Lower leg skin (tissue), 4 donors: ENCODE measurements at places on chromosomes 16 and 17. TPM values are rescaled to one million over a fixed set of nuclear protein-coding genes. Genes with fewer than 3 reads are reported as not detected.

- DNase-seq, result no peak
Measured at GRCh38 chr17:58969156-58969555, 137.5 kb downstream of the TRIM37 start.

- peak; percentile 89 for DNase-seq
Measured at GRCh38 chr17:44947461-44948314, at the start of gene KIF18B. Gene KIF18B (minus strand): TSS chr17:44947773. CDS start chr17:44936344, 11,429 bp downstream.

- DNase-seq, result peak; percentile 79
Measured at GRCh38 chr17:57868007-57868909, 18.4 kb upstream of the MRPS23 start.

DNA sequence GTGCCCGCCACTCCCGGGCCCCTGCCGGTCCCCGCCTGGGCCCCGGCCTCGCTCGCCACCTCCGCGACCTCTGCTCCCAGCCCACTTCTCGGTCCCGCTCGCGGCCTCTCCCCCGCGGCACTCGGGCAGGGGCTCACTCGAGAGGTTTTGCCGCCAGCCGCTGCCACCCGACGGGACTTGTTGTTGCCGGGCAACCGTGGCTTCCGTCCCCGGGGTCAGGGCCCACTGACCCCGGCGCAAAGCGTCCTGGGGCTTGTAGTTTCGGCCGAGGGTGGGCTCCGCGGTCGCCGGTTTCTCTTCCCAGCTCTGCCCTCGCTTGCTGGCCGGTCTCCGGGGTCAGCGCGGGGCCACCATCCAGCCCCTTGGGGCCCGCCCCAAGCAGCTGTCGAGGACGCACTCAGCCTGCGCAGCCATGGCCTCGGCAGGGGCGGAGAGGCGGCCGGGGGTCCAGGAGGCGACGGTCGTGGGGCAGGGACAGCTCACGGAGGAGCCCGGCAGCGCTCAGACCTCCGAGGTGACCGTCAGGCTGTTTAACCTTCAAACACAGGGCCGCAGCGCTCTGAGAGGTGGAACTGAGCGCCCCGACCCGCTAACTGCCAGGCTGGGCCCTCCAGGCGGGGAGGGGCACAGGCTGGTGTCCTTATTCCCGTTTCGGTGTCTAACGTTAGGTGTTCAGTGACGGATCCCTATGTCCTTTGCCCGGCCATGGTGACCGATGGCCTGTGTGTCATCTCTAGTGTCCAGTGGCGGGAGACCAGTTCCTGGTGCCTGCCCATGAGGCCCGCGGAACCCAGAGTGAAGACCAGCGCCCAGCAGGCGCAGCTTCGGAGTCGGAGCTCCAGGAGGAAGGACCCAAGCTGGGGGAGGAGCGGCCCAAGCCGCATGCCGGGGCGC lies at the start of the genes C16orf86 and ENKD1:
Gene C16orf86, plus strand, starts transcription at position 256 of the 894 bp plus-strand sequence. Its CDS starts 157 bp downstream, at position 413.
Gene ENKD1, minus strand, starts transcription at position 192 of the 894 bp plus-strand sequence. CDS start 308 bp downstream, outside the sequence.
- peak; percentile 71 for DNase-seq

RNF43 gene
- 19.9 TPM for total RNA-seq

- no peak for DNase-seq
Measured at GRCh38 chr17:40074871-40075200, 12.1 kb downstream of the THRA start.

SEPTIN12 gene
- total RNA-seq, result not detected

FOXN1 gene
- 57.4 TPM for total RNA-seq

DNA sequence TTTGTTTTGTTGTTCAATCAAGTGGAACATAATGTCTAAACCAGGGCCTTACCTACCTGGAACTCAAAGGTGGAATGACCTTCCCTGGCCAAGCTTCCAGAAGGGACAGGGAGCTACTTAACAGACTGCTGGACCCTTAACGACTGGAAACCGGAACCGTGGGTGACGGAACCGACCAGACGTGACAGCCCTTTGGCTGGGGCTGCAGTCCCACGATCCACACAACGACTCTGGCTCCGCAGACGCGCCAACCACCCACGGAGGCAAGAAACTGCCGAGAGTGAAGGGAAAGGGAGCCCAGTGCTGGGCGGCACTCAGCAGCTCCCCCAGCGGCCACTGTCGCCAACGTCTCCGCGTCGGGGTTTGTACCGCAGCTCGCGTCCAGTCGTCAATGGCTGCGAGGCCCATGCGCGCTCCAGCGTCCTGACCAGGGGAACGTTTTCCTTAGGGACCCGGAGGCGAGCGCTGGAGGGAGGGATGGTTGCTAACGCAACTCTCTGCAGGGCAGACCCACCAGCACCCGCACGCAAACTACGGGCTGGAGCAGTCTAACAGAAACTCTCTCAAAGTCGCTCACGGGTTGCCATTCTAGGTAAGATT lies 5.5 kb upstream of the KIF22 start:
- DNase-seq, result peak; percentile 38

TERB1 gene
- not detected for total RNA-seq

GRCh38 chr17:44687756-44688155 lies 1.8 kb downstream of the CCDC43 start:
- DNase-seq, result no peak

- no peak for DNase-seq
Measured at GRCh38 chr16:19066988-19067348, 446 bp upstream of the COQ7 start.

- DNase-seq, result no peak
Measured at GRCh38 chr16:8182761-8183160, 407.6 kb downstream of the TMEM114 start.

DYNLRB2 gene
- not detected for total RNA-seq

- no peak for DNase-seq
Measured at GRCh38 chr16:26335236-26335853, 643.6 kb downstream of the HS3ST4 start.

CDH1 gene
- total RNA-seq, result 190 TPM
